ENCODE measurements at places on chromosomes 11 and 22.

DNA sequence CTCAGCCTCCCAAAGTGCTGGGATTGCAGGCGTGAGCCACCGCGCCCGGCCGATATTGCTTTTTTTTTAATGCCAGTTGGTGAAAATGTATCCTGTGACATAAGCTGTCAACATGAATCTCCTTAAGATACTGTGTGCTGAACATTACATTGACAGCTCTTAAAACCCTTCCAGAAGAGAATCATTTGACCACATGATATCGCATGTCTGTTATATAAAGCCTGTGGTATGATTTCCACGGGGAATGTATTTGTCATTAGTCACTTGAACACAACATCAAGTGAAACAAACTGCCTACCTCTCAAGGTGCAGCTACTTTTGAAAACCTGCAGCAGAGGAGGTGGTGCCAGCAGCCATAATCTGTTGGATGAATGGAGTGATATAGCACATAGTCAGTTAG lies 67.0 kb downstream of the BCL2L13 start:
- no peak for DNase-seq

DNA sequence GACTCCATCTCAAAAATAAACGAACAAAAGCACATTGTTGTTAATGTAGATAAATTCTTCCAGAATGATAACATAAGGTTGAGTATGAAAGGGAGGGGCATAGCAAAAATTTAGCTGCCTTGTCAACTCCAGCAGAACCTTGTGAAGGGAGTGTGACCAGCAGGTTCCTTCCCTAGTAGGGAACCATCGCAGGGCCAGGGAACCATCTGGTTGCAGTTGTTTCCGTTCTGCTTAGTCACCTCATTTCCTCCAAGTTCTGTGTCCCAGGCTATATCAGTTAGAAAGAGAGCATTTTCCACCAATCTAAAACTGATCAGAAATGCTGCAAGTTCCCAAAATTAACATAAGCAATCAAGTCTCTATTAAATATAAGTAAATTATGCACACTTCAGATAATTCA lies 126.7 kb upstream of the BLID start:
- no peak for DNase-seq

- no peak for DNase-seq
Observed at GRCh38 chr11:47469361-47470179, 20.6 kb upstream of the RAPSN start.

DNA sequence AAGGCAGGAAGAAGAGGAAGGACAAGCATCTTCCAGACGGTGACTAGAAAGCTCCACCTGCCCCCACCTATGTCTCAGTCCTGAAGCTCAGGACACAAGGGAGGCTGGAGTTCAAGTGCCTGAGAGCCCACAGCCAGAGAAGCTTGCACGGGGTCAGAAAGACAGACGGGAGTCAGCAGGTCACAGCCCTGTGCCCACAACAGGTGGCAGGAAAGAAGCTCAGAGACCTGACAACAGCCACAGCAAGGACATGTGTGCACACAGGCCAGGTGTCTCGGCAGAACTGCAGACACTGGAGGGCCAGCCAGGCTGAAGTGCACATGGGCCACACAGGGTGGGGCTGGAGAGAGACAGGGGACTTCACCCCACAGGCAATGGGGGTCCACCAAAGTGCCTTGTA lies 37.2 kb upstream of the MOB2 start:
- DNase-seq: no peak

- no peak for DNase-seq
Observed at GRCh38 chr11:86370922-86371594, 3.6 kb upstream of the CCDC81 start.

GRCh38 chr22:20641198-20641892 lies 132.6 kb upstream of the SERPIND1 start:
- DNase-seq: no peak
